Mucosa of gallbladder (tissue), 1 donor: ENCODE measurements at places on chromosomes 16 and 17. TPM values are rescaled to one million over a fixed set of nuclear protein-coding genes. Genes with fewer than 3 reads are reported as not detected.
A peak's percentile ranks its signal among the peaks of the same experiment; 100 is the strongest.

DNA sequence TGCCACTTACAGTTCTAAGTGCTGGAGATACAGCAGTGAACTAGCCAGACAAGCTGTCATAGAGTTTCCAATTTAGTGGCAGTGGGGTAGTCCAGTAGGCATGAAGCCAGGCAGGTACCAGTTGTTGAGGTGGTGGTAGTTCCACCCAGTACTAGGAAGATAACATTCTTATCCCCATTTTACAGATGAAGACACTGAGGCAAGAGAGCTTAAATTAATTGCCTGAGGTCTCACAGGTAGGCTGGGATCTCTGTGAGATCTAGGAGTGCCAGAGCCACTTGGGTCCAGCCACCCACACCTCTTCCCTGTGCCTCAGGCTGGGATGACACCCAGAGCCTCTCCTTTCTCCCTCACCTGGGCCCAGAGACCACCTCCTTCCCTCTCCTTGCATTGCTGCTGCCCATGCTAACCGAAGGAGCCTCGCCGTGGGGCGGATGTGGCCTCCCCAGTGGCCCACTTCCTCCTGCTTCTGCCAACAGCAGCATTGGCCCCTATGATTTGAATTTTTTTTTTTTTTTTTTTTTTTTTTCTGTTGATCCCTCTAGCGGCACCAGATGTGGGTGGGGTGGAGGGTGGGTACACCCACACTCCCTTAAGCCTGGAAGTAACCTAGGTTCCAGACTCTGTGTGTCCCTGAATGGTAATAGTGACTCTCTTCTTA is 114.0 kb downstream of the PRKCB start:
- peak; percentile 29 for DNase-seq

GRCh38 chr16:50816901-50817555 is 75.1 kb downstream of the CYLD start:
- no peak for DNase-seq

GRCh38 chr17:57260325-57261083 is 4.2 kb downstream of the MSI2 start:
- no peak for DNase-seq

GRCh38 chr16:80591071-80591915 is 50.5 kb downstream of the DYNLRB2 start:
- DNase-seq: no peak

- DNase-seq: no peak
These were observed 711 bp downstream of the ALYREF start for GRCh38 chr17:81890447-81891302.

DNA sequence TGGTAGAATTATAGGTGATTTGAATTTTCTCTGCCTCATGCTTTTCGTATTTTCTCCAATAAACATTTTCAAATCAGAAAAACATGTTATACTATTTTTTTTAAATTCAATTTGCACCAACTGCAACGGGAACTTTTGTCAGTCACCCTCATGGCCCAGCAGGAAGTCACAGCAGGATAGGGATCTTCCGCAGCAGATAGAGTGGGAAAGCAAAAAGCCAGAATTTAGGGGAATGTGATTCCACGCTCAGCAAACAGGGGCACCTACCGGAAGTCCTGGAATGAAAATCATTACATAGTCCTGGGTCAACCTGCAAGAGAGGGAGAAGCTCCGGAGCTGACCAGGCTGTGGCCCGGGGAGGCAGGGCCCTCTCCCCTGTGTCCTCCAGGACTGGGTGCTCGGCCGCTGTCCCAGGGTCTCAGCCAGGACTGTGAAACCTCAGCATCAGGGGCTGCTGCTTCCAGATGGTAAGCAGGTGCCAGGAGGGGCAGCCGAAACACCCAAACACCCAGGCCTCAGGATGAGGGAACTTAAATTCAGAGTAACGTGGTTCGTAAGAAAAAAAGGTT is 3.9 kb downstream of the SLC47A2 start:
- DNase-seq: no peak

GRCh38 chr17:79919164-79919585 is 79.9 kb upstream of the CBX4 start:
- peak; percentile 95 for DNase-seq

- no peak for DNase-seq
These were observed 351.1 kb downstream of the KCNJ2 start for GRCh38 chr17:70520447-70520846.

DNA sequence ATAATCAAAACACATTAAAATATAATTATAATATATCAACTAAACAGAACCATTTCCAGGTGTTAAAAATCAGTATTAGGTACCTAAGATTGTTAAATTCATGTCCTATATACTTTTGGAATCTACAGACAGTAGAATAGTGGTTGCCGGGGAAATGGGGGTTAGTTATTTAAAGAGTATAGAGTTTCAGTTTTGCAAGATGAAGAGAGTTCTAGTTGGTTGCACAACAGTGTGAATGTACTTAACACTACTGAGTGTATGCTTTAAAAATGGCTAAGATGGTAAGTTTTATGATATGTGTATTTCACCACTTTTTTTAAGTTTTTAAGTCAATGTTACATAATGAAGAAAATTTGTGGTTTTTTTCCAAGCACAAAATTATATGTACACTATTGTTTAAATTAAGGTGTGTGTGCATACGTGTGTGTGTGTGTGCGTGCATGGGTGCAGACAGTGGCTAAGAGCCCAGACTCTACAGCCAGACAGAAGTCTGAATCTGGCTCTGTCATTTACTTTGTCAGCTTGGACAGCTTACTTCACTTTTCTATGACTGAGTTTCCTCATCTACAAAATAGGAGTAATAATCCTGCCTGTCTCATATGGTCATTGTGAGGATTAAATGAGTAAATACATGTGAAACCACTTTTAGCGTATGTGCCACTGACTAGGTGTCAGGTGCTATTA is 25.3 kb upstream of the PHAF1 start:
- no peak for DNase-seq

DNA sequence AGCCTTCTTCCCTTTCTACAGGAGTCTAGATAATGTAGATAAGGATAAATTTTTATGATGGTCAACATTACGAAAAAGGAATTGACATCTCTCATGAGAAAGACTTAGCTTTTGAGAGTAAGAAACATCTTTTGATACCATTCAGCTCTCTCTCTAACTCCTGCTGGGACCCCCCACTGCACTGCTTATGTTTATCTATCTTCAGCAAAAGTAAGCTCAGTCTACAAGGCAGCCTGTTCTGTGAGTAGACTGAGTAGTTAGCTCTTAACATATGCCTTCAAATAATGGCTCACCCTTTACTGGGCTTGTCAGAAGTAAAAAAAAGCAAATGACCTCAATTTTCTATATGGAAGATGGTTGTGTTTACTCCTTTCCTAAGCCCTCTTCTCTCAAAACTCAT is 372.2 kb upstream of the CDH11 start:
- DNase-seq: no peak

- peak; percentile 85 for DNase-seq
These were observed 5.0 kb downstream of the CORO6 start for GRCh38 chr17:29617481-29618271.

DNA sequence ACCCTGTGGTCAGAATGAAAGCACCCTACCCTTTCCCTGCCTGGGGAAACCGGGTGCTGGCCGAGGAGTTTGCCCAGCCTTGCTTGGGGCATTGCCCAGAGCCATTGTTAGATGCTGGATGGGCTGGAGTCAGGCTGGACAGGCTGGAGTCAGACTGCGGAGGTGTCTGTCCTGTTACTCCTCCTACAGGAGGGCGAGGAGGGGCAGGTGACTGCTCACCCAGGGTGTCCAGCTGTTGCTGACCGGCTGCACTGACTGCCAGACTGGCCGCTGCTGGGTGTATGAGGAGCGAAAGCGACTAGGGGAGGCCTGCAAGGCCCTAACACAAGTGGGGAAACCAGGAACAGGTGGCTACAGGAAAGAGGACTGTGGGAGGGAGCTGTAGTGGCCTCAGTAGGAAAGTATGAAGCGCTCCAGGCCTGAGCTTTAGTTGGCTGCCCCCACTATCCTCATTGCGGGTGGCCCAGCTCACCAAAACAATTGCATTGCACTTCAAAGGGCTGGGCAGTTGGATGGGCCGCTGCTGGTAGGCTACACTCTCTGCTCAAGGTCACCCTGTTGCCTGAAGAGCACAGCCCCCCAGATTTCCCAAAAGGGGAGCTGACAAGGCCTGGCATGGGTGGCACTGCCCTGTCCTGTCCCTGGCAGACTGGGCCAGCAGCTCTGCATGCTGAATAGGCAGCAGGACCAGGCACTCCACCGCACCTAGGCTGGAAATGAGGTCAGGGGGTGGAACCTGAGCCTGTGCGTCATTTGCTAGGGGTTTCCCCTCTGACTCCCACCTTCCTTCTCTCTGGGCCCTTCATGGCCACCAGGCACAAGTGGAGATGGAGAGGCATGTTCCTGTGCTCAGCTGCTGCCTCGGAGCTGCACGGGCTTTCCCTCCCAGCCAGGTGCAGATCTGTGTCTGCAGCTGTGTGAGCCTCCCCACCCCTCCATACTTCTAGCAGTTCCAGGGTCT is 18.4 kb downstream of the LDHD start:
- no peak for DNase-seq

CDRT15L2 gene
- not detected for total RNA-seq

SMYD4 gene
- total RNA-seq: 13.2 TPM

GPR139 gene
- total RNA-seq: not detected

FUS gene
- total RNA-seq: 208 TPM

PYY gene
- total RNA-seq: not detected

PLD6 gene
- total RNA-seq: 6.4 TPM
